T-helper 2 cell treated with Interferon-gamma antibody and Interleukin-4, amounts not matched to agents 100 ng/mL and 5 ng/mL, for 36 hours (primary cell): ENCODE measurements at places on chromosomes 16 and 17. TPM values are rescaled to one million over a fixed set of nuclear protein-coding genes. Genes with fewer than 3 reads are reported as not detected.

MMP25 gene
- total RNA-seq: 71.1 and 75.1 TPM in 2 replicates

HOXB7 gene
- total RNA-seq: 0.34 and 0.73 TPM in 2 replicates

VMO1 gene
- total RNA-seq: 0.27 and 0.41 TPM in 2 replicates

CCT6B gene
- total RNA-seq: 0.86 and 1.9 TPM in 2 replicates

CLDN6 gene
- not detected in 2 replicates for total RNA-seq

KRTAP9-2 gene
- total RNA-seq: not detected in 2 replicates
